Sciatic nerve (tissue), 2 donors: ENCODE measurements at places on chromosomes 7 and 10.

DNA sequence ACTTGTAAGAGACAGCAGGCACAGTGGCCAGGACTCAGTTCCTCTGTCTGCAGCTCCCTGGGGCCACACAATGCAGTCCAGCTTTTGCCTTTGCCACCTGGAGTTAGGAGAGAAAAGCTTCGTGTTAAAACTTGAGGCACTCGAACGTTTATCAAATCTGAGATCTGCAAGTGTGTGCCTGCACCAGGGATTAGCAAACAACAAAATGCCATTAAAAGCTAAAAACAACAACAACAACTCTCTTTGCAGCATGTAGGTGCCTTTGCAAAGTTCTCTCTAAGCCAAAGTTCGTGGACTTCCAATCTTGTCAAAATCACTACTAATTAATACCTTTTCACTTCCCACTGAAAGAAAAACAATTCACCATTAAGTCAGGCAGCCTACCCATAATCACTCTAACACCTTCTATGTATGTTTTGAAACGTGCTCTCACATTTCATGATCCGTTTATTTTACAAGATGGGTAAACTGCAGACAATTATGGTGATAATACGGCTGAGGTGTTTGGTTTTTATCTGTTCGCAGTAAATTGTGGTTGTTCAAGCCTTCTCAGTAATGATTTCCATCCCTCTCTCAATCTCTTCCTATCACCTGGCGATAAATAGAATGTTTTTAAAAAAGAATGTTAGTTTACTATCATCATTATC is 36.2 kb upstream of the SDK1 start:
- no peak for DNase-seq

- DNase-seq = no peak
Measured at GRCh38 chr10:84783386-84783785, 455.0 kb downstream of the CCSER2 start.

DNA sequence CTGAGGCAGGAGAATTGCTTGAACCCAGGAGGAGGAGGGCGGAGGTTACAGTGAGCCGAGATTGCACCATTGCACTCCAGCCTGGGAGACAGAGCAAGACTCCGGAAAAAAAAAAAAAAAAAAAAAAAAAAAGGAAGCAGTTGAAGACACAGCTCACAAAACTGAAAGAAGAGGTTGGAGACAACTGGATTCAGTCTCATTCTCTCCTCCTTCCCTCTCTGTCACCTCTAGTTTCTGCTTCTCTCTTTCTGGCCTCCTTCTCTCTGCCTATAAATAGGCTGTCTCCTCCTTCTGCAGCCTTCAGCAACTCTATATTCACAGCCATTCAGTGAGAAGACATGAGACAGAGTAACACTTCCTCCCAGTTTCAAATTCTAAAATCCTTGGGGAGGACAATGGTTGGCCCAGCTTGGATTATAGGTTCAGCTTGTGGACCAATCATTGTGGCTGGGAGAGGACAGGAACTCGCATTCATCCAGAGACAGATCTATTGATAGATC is 125.6 kb upstream of the HABP2 start:
- no peak for DNase-seq

- DNase-seq = no peak
Measured at GRCh38 chr7:152313831-152314604, 121.8 kb downstream of the KMT2C start.

GRCh38 chr10:96473866-96474265 is 39.9 kb downstream of the TLL2 start:
- no peak for DNase-seq

- DNase-seq = no peak
Measured at GRCh38 chr10:522350-522749, 167.1 kb downstream of the DIP2C start.

GRCh38 chr7:22214000-22214399 is 143.0 kb downstream of the RAPGEF5 start:
- no peak for DNase-seq

DNA sequence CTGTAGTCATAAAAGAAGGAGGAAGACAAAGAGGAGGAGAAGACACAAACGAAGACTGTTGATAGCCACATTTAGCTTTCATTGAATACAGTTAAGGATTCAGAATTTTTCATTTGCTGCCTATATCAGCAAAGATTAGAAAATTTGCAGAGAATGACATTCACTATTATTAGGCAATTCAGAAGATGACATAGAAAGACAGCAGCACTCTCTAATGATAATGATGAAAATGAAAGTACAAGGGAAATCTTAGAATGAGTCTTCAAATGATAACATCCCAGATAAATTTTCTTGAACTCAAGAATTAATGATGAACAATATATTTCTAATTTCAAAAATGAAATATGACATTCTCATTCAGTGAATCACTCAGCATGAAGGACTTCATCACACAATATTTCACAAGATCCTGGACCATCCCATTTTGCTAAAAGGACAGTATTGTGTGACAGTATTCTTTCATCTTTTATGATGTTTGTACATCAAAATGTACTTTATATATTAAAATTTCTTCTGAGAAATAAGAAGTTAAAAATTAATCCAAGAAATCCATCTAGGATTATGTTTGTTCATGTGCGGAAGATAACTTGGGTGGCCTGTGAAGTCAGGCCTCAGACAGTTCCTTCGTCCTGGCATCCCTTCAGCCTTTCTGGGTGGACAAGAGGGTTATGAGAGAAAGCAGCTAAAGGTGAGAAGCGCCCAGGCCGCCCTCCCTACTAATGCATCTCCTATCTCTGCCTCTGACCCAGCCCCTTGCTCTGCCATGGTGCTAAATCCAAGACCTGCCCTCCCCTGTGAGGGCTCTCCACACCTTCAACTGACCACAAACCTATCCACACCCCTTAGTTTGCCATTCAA is 47.4 kb upstream of the CAMK2B start:
- no peak for DNase-seq
